Activated T-cell treated with anti-CD3 and anti-CD28 coated beads, Interleukin-2, amount 50 U/mL, for 48 hours (primary cell): ENCODE measurements at places on chromosomes 2 and 18.
A peak's percentile ranks its signal among the peaks of the same experiment; 100 is the strongest.

- no peak for DNase-seq
Measured at GRCh38 chr18:26424428-26425147, 123.8 kb downstream of the KCTD1 start.

- DNase-seq: no peak
Measured at GRCh38 chr2:48137829-48138228, 231.5 kb upstream of the FBXO11 start.

- DNase-seq: no peak
Measured at GRCh38 chr2:139209586-139209985, 429.4 kb upstream of the NXPH2 start.

- no peak for DNase-seq
Measured at GRCh38 chr2:182920631-182921056, 54.2 kb upstream of the FRZB start.

- no peak for DNase-seq
Measured at GRCh38 chr2:153043385-153043784, 325.0 kb downstream of the ARL6IP6 start.

DNA sequence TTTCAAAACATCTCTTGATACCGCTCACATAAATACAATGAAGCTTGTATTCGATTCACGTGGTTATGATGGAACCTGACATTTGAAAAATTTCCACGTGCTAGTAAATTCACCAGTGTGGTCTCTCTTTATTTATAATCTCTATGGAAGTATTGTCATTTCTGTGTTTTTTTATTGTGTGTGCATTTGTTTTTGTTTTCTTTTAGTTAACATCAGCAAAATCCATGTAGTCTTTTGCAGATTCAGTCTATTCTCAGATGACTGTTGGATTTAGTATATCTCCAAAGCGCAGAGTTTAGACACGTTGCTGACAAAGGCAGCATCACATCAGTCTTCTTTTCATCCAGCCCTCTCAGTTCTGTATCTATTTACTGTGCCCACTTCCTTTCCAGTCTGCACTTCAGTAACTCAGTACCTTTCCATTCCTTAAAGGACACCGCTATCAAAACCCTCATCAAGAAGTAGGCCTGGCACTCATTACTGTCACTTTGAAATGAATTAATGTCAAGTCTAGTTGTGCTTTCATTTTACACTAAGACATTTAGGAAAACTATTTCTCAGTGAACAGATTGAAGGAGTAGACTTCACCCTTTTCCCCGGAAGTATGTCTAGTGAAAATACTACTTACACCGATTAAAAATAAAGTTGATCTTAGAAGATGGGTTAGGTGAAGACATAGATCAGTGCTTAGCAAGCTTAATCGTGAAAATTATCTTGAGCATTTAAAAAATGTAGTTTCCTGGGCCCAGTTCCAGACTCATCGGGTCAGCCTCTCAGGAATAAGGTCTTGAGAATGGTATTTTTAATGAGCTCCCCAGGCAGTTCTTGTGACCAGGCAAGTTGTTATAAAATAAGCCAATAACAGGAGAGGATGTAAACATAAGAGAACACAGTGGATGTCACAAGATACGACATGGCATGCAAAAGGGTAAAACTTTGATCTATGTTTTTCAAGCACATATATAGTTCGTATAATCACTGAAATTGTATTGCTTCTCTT, 506.8 kb upstream of the ZEB2 start:
- DNase-seq: no peak

GRCh38 chr18:2997429-2997828, 15.5 kb downstream of the LPIN2 start:
- no peak for DNase-seq

DNA sequence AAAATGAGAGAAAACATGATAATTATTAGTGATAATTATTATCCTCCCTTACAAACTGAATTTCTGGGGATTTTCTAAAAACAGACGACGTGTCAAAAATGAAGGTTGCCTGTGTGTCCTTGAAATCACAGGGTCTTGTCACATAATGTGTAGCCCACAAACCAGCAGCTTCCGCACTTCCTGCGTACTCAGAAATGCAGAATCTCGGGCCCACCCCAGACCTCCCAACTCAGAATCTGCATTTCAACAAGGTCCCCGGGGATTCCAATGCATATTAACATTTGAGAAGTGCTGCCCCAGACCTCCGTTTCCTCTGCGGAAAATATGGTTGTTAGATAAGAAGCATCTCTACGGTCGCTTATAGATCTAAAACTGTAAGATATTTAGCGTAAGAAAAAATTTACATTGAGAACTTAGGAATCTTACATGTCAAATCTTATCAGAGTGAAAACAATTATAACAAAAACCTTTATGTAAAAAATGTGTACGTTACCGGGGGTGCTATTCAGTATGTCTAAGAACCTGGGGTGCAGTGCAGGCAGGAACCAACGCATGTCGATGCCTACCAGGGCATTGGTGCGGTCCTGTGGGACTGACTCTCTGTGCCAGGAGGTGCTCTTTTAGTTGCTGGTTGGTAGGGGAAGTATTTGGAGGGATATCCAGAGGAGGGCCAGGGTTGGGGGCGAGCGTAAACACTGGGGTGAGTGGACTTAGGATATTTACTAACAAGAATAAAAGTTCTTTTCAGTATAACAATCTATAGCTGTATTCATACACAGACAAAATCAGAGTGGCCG, 15.2 kb downstream of the CDKL4 start:
- peak; percentile 49 for DNase-seq

DNA sequence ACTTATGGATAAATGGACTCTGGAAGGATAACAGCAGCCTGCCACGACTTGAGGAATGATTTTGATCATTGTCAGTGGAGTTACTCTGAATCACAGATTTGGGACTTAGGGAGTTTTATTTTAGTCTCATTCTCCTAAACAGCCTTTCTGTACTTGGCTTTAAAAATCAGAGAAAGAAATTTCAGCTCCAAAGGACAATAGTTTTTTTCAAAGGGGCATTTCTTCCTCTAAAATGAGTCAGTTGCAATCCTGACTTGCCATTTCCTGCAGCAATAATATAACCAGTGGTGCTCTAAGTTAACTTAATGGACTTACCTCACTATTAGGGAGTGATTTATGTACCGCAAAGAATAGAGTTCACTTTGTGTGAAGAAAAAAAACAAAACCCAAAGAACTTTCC, 35.1 kb upstream of the MTX2 start:
- DNase-seq: no peak

DNA sequence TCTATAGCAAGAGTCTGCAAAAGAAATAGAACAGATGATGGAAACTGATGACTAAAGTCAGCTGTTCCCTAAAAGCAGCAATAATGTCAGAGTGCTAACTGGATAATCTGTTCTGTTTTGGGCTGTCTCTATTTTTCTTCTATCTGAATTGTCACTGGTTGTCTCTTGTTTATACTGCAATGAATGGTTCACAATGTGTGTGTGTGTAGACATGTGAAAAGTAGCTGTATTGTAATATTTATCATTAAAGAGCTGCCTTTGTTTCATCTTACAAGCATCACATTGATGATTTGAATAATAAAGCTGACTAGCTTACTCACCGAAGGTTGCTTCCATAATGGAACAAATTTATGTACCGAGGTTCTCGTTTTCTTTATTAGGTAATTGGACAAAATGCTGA, 456.0 kb upstream of the ZEB2 start:
- DNase-seq: no peak

- DNase-seq: no peak
Measured at GRCh38 chr18:62992877-62993365, 277.6 kb downstream of the PHLPP1 start.

- no peak for DNase-seq
Measured at GRCh38 chr18:1018181-1018681, 113.6 kb downstream of the ADCYAP1 start.

DNA sequence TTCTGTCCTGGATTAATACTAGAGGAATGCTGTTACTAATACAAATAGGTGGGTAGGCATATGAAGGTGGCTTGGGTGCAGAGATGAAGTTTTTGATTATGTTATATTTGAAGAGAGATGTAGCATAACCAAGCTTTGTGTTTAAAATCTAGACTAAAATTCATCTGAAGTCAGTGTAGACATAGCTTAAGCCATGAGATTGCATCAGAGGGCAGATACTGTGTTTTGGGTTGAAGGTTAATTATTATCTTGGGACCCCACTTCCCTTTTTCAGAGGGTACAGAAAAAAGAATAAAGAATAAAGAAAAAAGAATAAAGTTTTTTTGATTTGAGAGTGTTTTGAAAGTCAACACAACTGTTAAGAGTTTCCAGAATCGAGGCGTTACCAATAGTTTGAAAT, 13.0 kb downstream of the PPM1B start:
- no peak for DNase-seq

GRCh38 chr18:42306594-42306980, 351.6 kb downstream of the PIK3C3 start:
- DNase-seq: no peak

GRCh38 chr2:129907256-129907998, 72.0 kb upstream of the RAB6C start:
- DNase-seq: no peak

DNA sequence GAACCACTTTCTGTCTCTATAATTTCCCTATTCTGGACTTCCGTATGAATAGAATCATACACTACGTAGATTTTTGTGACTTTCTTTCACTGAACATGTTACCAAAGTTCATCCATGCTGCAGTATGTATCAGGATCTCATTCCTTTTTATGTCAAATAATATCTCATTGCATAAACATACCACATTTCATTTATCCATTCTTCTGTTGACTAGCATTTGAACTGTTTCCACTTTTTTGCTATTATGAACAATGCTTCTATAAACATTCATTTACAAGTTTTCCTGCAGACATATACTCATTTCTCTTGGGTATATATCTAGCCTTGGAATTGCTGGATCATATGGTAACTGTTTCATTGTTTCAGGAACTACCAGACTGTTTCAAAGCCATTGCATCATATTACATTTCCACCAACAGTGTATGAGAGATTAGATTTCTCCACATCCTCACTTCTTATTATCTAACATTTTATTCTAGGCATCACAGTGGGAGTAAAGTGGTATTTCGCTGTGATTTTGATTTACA, 186.2 kb downstream of the DYM start:
- no peak for DNase-seq

DNA sequence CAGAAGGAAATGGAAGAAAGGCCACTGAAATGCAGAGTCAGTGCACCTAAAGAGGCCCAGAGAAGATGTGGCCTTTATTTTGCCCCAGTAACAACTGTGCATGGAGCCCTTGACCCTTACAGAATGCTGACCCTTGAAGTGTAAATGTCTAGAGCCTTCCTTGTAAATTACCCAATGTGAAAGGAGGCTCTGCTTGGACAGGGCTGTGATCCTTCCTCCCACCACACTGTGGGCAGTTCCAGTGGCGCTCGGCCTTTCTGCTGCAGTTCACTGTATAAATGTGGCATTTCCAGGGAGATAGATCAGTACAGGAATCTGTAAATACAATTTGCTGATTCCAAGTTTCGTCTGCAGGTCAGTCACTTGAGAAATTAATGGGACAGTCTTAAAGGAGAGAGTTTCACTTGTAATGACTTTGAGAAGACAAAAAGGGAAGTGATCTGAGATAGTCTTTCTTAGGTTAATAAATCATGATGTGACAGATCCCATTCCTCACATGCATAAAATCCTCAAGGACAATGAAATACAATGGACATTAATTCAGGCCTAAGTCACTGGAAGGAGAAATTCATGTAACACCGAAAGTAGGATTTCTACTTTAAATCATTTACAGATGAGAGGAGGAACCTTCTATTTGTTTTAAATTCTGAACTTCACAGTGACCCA, 133.8 kb upstream of the LMAN1 start:
- DNase-seq: no peak
